Hepatic stellate cell (primary cell): ENCODE measurements at places on chromosomes 7 and 10.

DNA sequence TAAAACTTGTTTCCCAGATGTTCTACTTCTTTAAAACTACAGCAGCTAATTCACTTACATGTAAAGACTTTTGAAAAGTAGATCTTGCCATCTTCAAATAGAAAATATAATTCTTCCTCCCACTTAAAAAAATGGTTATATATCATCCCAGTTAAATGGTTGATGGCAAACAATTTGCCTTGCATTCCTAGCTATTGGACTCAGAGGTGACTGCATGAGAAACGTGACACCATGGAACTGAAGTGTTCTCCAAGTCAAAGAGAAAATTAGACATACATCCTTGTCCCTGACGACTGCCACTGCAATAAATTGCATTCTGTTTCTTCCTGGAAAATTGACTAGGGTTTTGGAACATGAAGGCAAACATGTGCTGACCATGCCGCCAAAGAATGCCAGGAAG, 95.0 kb upstream of the POM121L12 start:
- no peak for DNase-seq

- no peak for DNase-seq
Measured at GRCh38 chr7:114823290-114823689, 98.6 kb upstream of the MDFIC start.

DNA sequence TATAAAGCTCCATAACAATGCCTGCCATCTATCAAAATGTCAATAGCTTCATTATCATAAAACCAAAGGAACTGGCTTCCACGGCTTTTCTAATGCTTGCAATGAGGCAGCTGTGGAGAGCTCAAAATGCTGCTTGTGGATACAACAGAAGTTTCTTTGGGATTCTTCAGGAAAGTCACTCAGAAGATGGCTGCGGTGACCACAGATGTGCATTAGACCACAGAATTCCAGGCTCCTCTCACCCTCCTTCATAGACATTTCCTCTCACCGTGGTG, 77.2 kb downstream of the CDCA7L start:
- DNase-seq = no peak

DNA sequence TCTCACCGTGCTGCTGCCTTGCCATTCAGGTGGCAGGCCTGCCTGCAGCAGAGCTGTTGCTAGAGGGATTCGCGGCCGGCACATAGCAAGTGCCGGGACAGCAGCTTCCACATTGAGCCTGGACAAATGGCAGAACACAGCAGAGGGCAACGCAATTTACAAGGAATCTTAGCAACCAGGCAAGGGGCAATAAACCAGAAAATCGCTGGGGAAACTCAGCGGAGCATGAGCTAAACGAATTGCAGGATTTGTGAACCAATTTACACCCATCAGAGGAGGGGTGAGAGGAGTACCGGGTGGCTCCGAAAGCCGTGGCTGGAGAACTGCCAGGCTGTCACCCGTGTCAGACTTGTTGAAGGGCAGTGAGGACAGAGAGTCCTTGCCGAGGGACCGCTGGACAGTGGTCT, 58.6 kb upstream of the LOXL4 start:
- no peak for DNase-seq

GRCh38 chr7:55271661-55272060, 93.5 kb upstream of the LANCL2 start:
- DNase-seq = no peak

GRCh38 chr10:121610798-121611323, 12.6 kb upstream of the FGFR2 start:
- no peak for DNase-seq

- DNase-seq = no peak
Measured at GRCh38 chr7:21778953-21779352, 166.7 kb downstream of the CDCA7L start.

DNA sequence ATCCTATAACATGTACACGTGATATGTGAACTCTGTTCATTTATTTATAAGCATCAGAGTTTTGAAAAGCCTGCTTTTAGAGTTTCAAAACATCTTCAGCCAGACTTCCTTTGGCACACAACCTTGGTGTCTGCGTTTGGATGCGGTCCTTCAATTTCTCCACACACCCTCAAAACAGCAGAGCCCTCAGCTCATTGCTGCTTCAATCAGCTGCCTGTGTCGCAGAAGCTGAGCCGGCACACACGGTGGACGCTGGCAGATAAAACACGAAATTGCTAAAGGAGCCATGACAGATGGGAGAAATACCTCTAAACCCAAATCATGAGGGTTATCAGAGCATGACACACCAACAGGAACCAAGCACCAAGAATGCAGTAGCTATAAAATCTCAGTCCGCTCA, 396.4 kb upstream of the AKR1E2 start:
- DNase-seq = no peak

- DNase-seq = no peak
Measured at GRCh38 chr7:92655346-92655884, 65.2 kb upstream of the FAM133B start.

- DNase-seq = no peak
Measured at GRCh38 chr10:118035354-118036005, 11.3 kb downstream of the RAB11FIP2 start.

GRCh38 chr10:85039311-85039710, 710.9 kb downstream of the CCSER2 start:
- DNase-seq = no peak

- no peak for DNase-seq
Measured at GRCh38 chr7:104174798-104175197, 33.0 kb downstream of the ORC5 start.

DNA sequence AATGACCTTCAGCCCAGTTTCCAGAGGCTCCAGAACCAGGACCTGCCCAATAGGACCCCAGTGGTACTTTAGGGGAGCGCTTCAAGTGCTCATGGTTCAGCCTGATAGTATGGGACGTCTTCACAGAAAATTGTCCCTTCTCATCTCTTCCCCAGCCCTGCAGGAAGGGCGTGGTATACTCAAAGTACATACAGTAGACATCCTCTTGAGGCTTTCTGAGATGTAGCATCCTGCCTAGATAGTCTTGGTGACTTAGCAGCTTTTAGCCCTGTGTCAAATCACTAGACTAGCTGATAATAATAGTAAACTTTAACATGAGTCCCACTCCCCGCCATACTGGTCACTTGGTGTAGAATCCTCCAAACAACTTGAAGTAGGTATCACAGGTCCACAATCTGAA, 193.2 kb downstream of the CYP26A1 start:
- no peak for DNase-seq

DNA sequence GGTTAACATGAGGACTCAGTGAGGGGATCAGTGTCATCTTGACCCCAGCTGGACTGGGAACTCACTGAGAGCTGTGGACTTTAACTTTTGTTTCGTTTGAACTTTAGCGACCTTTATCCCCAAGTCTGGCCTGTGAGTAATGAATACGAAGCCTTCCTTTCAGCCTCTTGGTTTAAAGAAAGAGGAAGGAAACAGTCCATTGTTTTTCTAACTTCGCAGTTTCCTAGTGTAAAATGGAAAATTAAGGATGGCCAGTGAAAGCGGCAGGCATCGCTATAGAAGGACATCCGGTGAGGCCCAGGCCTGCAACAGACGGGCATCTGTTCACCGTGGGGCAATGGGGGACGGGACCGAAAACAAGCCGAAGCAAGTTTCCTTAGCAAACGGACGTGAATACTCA, 44.1 kb upstream of the ADO start:
- DNase-seq = no peak

DNA sequence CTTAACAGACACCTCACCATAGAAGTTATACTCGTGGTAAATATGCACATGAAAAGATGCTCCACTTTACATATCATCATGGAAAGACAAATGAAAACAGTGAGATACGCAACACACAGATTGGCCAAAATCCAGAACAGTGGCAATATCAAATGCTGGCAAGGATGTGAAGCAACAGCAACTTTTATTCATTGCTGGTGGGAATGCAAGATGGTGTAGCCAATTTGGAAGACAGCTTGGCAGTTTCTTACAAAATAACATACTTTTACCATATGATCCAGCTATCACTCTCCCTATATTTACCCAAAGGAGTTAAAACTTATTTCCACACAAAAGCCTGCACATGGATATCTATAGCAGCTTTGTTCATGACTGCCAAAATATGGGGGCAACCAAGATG, 46.4 kb downstream of the SGCE start:
- no peak for DNase-seq

DNA sequence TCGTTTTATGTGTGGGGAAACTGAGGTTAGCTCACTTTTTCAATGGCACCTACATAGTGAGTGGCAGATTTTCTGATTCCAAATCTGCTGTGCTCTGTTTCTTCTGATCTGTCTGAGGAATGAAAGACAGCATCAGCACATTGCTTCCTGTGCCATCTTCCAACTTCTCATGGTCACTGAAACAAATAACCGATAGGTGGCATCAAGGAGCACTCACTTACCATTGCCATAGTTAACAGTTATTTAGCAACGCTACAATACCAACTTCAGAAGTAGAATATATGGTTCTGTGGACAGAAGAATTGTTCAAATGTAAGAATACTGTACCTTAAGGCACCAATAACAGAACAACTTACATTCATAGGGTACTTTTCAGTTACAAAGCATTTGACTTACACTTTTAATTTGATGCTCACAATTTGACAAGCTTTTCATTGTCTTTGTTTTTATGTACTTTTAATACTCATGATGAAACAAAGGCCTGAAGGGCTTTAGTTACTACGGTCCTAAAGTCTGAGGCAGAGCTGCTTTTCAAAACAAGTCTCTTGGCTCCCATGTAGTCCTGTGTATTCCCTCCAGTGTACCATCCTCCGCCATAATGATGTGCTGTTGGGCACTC, 228.9 kb upstream of the TCF7L2 start:
- no peak for DNase-seq

- DNase-seq = no peak
Measured at GRCh38 chr10:12701696-12702095, 299.8 kb downstream of the CCDC3 start.

DNA sequence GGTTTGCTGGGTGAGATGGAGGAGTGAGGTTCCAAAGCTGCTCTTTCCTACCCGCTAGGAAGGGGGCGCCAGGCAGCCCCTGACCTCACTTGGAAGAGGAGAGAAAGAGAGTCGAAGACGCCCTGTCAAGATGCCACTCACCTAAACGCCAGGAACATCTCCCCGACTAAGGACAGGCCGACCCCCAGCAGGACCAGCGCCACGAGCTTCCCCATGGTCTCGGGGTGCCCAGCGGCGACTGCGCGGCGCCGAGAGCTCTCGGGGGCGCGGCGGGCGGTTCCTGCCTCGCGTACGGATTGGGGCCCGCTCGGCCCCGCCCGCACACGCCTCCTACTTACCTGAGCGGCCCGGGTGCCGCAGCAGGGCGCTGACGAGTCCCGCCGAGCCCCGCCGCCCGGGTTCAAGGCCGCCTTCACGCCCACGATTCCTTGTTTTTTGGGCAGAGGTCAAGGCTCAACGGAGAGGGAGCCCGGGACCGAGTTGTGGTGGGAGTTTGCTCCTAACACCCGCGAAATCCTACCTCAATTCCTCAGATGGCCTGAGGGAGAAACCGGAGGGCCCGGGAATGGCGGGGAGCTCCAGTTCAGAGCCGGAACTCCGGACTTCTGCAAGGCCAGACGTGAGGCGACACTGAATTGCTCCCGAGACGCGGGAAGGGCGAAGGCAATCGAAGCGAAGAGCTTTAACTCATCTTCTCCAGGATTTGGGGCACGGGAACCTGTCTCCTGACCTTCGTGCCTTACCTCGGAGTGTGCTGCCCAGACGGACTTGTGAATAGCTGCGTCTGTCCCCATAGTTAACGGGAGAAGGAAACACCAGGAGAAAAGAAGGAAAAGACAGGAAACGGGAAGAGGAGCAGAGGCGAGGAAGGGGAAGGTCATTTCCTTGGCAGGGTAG, at the start of gene PON3:
Gene PON3, minus strand, starts transcription at position 240 of the 897 bp plus-strand sequence. Its CDS starts 25 bp downstream, at position 215.
- DNase-seq = no peak

DNA sequence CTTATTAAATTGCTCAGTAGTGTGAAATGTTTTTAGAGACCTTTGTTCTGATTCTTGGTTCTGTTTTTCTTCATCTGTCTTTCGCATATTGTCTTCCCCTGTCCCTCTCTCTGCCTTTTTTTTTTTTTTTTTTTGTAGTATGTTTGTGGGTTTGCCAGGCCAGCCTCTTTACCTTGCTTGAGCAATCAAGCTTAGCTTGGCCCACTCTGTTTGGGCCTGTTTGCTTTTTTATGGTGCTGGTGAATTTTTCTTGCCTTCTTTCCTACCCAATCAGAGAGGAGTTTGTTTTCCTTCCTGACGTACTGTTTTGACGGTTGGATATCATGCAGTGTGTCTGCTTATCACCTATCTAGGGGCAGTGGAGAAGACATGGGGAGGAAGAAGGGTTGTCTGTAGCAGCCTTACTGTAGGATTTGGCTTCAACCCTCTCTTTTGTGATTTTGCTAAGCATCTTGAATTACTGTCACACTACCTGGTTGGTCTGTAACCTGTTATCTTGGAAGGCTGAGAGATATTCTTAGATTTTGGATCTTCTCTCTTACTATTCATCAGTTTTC, 64.0 kb downstream of the BBS9 start:
- no peak for DNase-seq

GRCh38 chr10:127012769-127013152, 107.5 kb downstream of the DOCK1 start:
- no peak for DNase-seq

DNA sequence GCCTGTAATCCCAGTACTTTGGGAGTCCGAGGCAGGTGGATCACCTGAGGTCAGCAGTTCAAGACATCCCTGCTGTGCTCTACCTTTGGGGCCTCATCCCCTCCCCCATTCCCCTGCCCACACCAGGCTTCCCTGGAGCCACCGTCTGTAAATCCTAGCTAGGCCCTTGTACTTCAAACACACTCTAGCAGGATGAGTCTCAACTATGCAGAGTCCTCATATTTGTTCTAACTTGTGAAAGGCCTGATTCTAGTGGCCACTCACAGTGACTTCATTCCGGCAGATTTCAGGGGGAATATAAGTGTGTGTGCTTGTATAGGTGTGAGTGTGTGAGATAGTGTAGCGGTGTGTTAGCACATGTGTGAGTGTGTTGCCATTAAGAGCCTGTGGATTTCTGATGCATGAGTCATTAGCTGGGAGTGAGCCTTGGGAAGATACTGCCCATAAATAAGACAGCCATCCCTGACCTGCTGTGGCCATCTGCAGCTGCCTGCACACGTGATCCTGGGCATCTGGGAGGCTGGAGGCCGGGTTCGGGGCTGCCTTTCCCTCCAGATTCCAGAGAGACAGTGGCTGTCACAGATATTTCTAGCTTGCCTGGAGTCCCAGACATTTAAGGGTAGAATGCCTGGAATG, 1.7 kb upstream of the NEURL1 start:
- DNase-seq = peak; percentile 94

- no peak for DNase-seq
Measured at GRCh38 chr7:91852263-91852741, 28.2 kb downstream of the MTERF1 start.

GRCh38 chr10:1270490-1270889, 214.3 kb downstream of the WDR37 start:
- no peak for DNase-seq

- no peak for DNase-seq
Measured at GRCh38 chr7:100753750-100754149, 20.4 kb downstream of the ZAN start.

GRCh38 chr7:2172311-2173188, 60.2 kb downstream of the MAD1L1 start:
- DNase-seq = peak; percentile 92
